Activated naive CD4-positive, alpha-beta T cell treated with anti-CD3 and anti-CD28 coated beads for 36 hours (primary cell): ENCODE measurements at places on chromosomes 16 and 17.

- no peak for DNase-seq
- H3K4me3 ChIP-seq, result no peak overlapping the region
- H3K27ac ChIP-seq, result no peak overlapping the region
- peaks cover 15% of the 10 kb centered on the region for H3K4me1 ChIP-seq
- H3K27me3 ChIP-seq, result no peaks in the 10 kb centered on the region
- peaks cover 8% of the 10 kb centered on the region for H3K36me3 ChIP-seq
These were observed 7.5 kb downstream of the IFI35 start for GRCh38 chr17:43014020-43014648.

GRCh38 chr17:77611791-77612502 lies 346.6 kb upstream of the TNRC6C start:
- DNase-seq, result no peak
- H3K4me1 ChIP-seq, result peaks cover 25% of the 10 kb centered on the region
- no peak overlapping the region for H3K27ac ChIP-seq
- no peak overlapping the region for H3K4me3 ChIP-seq
- H3K36me3 ChIP-seq, result no peaks in the 10 kb centered on the region

- H3K27ac ChIP-seq, result peak overlapping the region; percentile 13
- H3K4me1 ChIP-seq, result peaks cover 55% of the 10 kb centered on the region
- H3K36me3 ChIP-seq, result peaks cover 20% of the 10 kb centered on the region
- H3K27me3 ChIP-seq, result no peaks in the 10 kb centered on the region
- no peak for DNase-seq
These were observed 55.5 kb downstream of the COX10 start for GRCh38 chr17:14124854-14125253.

- H3K36me3 ChIP-seq, result no peaks in the 10 kb centered on the region
- H3K4me3 ChIP-seq, result no peak overlapping the region
- H3K27me3 ChIP-seq, result peaks cover 3% of the 10 kb centered on the region
- DNase-seq, result no peak
- H3K4me1 ChIP-seq, result no peaks in the 10 kb centered on the region
- H3K27ac ChIP-seq, result no peak overlapping the region
These were observed 11.5 kb downstream of the GAS7 start for GRCh38 chr17:10186771-10187410.

GRCh38 chr17:1934901-1935300 lies 90.2 kb downstream of the RTN4RL1 start:
- H3K27ac ChIP-seq, result no peak overlapping the region
- no peaks in the 10 kb centered on the region for H3K36me3 ChIP-seq
- H3K27me3 ChIP-seq, result no peaks in the 10 kb centered on the region
- DNase-seq, result no peak
- H3K4me3 ChIP-seq, result no peak overlapping the region

DNA sequence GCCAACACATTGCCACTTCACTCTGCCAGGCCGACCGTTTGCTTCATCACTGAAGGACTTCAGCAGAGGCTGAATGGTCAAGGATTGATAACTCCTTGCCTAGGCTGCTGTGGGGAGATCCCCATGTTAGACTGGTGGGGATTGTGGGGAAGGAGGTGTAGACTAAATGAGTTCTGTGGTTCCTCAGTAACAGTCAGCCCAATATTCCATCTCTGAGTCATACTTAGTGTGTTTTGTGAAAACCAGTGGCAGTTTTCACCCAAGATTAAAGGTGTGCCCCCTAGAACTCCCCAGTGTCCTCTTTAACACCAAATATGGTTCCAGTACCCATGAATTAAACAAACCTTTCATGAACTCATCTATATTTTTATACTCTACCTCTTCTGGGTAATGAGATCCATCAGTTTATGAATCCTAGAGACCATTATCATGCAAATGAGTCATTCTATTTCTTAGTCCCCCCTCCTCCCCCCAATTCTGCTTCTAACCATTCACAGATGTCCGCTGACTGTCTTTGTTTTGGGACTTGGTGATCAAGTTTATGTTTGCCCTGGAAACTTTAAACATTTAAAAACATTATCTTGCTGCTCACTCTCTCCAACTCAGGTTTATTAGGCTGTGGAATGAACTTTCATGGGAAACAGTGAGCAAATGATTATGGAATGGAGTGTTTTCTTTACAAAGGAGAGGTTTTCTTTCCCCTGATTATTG lies 66.8 kb upstream of the GAS7 start:
- peaks cover 2% of the 10 kb centered on the region for H3K27me3 ChIP-seq
- DNase-seq, result no peak
- H3K27ac ChIP-seq, result no peak overlapping the region
- no peaks in the 10 kb centered on the region for H3K4me1 ChIP-seq

GRCh38 chr16:69494991-69495392 lies 70.6 kb downstream of the CYB5B start:
- no peaks in the 10 kb centered on the region for H3K27me3 ChIP-seq
- no peak overlapping the region for H3K4me3 ChIP-seq
- no peaks in the 10 kb centered on the region for H3K4me1 ChIP-seq
- no peaks in the 10 kb centered on the region for H3K36me3 ChIP-seq
- no peak overlapping the region for H3K27ac ChIP-seq
- DNase-seq, result peak; percentile 82

GRCh38 chr16:68005786-68006286 lies 6.6 kb upstream of the DPEP2 start:
- peaks cover 28% of the 10 kb centered on the region for H3K4me1 ChIP-seq
- DNase-seq, result peak; percentile 43
- H3K36me3 ChIP-seq, result no peaks in the 10 kb centered on the region
- H3K27me3 ChIP-seq, result no peaks in the 10 kb centered on the region
- peak overlapping the region; percentile 45 for H3K4me3 ChIP-seq

DNA sequence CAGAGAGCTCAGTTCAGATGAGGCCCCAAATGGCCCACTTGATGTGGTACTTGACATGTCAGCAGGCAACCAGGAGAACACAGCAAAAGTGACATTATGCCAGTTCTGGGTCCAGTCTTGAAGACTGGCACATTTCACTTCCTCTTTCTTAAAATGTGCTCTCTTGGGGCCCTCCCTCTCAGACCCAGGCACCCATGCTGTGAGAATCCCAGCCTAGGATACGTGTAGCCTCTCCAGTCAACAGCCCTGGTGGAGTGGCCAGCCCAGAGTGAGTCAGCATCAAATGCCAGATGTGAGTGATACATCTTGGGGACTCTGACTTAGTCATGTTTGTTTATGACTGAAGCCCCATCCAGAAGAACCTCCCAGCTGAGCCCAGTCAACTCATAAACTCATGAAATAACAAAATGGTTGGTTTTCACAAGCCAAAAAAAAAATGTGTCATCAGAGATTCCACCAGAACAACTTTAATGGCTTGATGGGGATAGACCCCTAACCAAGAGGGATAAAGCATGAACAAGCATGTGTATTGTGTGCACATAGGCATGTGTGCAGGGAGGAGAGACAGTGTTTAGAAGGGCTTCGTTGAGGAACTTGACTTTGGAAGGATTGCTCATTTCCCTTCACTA lies 82.5 kb upstream of the TNRC6C start:
- H3K27ac ChIP-seq, result no peak overlapping the region
- no peak overlapping the region for H3K4me3 ChIP-seq
- H3K27me3 ChIP-seq, result no peaks in the 10 kb centered on the region
- peaks cover 86% of the 10 kb centered on the region for H3K4me1 ChIP-seq
- peaks cover 13% of the 10 kb centered on the region for H3K36me3 ChIP-seq
- peak; percentile 65 for DNase-seq

- H3K27ac ChIP-seq, result peak overlapping the region; percentile 50
- H3K4me3 ChIP-seq, result peak overlapping the region; percentile 89
- peak; percentile 26 for DNase-seq
- H3K4me1 ChIP-seq, result peaks cover 14% of the 10 kb centered on the region
- H3K36me3 ChIP-seq, result no peaks in the 10 kb centered on the region
These were observed 999 bp upstream of the FLYWCH2 start for GRCh38 chr16:2881783-2882649.

DNA sequence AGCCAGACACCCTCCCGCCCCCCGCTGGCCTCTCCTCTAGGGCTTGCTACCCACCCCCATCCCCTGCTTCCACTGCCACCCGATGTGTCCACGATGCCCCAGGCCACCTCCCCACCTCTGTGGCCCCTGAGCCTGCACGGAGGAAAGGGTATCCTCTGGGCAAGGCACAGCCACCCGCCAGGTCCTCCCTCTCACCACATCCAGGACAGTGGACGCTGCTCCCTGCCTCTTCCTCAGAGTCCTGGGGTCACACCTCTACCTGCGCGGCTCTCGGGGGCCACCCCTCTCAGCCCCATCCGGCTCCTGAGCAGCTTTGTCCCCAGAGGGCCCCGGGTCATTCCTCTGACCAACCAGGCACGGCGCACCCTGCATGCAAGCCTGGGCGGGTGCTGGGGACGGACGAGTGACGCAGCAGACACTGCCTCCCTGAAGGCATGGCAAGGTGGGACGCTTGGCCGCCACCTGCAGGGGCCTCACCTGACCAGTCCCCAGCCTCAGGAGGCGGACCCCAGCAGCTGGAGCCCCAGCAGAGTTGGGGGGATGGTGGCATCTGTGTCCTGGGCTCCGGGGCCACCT lies 24.8 kb downstream of the FLYWCH1 start:
- peaks cover 8% of the 10 kb centered on the region for H3K36me3 ChIP-seq
- H3K4me1 ChIP-seq, result no peaks in the 10 kb centered on the region
- H3K4me3 ChIP-seq, result no peak overlapping the region

DNA sequence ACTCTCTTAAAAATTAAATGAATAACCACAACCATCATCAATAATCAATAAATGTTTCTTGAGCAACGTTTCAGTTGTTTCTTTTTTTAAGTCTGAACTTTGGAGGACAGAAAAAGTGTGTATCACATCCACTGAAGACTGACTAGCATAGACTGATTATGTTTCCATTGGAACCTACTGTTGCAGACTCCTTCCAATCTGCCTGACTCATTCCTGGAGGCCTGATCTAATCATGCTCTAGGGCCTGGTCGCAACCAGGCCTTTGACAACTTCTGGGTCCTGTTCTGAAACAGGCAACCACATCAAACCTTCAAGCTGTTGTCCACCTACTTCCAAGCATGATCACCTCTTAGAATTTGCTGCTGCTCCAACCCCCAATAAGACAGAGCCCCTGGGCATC lies 109.2 kb upstream of the NUDT7 start:
- H3K27ac ChIP-seq, result no peak overlapping the region
- H3K4me1 ChIP-seq, result no peaks in the 10 kb centered on the region
- H3K27me3 ChIP-seq, result peaks cover 33% of the 10 kb centered on the region
- H3K4me3 ChIP-seq, result no peak overlapping the region

DNA sequence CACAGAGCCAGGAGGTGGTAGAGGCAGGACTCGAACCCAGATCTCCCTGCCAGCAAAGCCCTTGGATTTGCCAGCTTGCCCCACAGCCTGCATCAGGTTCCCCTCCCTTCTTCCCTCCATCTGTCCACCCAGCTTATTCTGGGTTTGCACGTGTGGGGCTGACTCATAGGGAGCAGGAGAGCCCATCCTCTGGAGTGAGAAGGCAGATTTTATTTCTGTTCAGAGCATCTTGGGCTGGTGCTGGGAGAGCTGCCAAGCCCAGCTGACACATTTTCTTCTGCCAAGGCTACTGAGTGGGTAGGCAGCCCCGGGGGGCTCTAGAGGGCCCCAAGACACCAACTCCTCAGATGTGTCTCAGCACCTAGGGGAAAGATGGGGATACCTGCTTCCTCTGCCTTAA lies 106.3 kb upstream of the CRHR1 start:
- H3K36me3 ChIP-seq, result no peaks in the 10 kb centered on the region
- H3K27ac ChIP-seq, result no peak overlapping the region
- DNase-seq, result no peak
- H3K4me1 ChIP-seq, result no peaks in the 10 kb centered on the region

DNA sequence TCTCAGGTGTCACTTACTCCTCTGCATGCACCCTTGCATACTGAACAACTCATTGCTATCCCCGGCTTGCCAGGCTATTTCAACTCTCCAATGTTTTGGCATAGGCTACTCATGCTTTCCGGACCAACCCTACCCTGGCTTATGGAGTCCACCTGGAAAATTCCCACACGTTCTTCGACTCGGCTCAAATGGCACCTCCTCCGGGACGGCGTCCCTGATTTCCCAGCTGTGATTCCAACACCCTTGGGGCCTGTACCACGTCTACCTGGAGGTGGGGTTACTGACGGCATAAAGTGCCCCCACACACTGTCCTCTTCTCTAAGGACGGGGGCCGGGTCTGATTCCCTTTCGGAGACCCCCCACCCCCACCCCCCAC lies 498 bp downstream of the SMYD4 start:
- peak; percentile 27 for DNase-seq
- peak overlapping the region; percentile 85 for H3K27ac ChIP-seq
- H3K27me3 ChIP-seq, result no peaks in the 10 kb centered on the region
- H3K4me1 ChIP-seq, result peaks cover 57% of the 10 kb centered on the region
- peaks cover 25% of the 10 kb centered on the region for H3K36me3 ChIP-seq

GRCh38 chr17:58282442-58282841 lies 1.7 kb upstream of the MPO start:
- no peak for DNase-seq
- H3K4me3 ChIP-seq, result no peak overlapping the region
- H3K36me3 ChIP-seq, result no peaks in the 10 kb centered on the region
- H3K4me1 ChIP-seq, result peaks cover 4% of the 10 kb centered on the region
- H3K27ac ChIP-seq, result no peak overlapping the region

GRCh38 chr16:84885342-84885910 lies 65.6 kb downstream of the CRISPLD2 start:
- H3K4me3 ChIP-seq, result no peak overlapping the region
- H3K27me3 ChIP-seq, result no peaks in the 10 kb centered on the region
- no peak for DNase-seq
- H3K27ac ChIP-seq, result no peak overlapping the region

GRCh38 chr16:68401871-68402747 lies 46.2 kb downstream of the SMPD3 start:
- DNase-seq, result no peak
- no peaks in the 10 kb centered on the region for H3K36me3 ChIP-seq
- peaks cover 14% of the 10 kb centered on the region for H3K4me1 ChIP-seq
- no peaks in the 10 kb centered on the region for H3K27me3 ChIP-seq
- no peak overlapping the region for H3K27ac ChIP-seq
- no peak overlapping the region for H3K4me3 ChIP-seq

DNA sequence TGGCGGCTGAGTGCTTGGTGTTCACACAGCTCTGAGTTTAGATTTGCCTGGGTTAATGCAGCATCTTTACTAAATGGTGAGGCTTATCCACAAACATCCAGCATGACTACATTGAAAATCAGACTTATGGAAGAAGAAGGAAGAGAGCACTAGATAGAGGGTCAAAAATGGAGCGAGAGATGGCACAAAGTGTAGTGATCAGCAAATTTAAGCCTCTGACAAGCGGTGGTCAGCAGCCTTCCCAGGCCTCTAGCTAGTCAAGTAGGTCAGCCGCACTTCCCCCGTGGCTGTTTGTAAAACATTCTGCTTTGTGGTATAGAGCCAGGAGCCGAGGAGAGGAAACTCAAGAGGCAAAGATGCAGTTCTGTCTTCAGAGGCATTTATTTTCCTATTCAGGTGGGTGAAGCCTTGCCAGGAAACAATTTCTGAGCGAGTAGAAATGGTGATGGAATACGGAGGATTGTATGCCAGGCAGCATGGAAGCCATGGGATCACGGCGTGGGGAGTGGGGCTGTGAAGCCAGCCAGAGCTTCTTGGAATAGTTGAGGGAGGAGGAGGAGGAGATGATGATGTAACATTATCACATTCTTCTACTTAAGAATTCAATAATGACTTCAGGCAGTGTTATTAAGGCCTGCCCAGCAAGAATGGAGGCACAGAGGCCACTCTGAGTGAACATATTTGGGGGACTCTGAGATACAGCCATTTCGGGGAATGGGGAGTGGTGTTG lies 118.9 kb downstream of the MSI2 start:
- H3K4me3 ChIP-seq, result no peak overlapping the region
- peaks cover 14% of the 10 kb centered on the region for H3K4me1 ChIP-seq
- no peak for DNase-seq
- peaks cover 9% of the 10 kb centered on the region for H3K36me3 ChIP-seq
- no peaks in the 10 kb centered on the region for H3K27me3 ChIP-seq

- H3K36me3 ChIP-seq, result no peaks in the 10 kb centered on the region
- H3K27me3 ChIP-seq, result peaks cover 12% of the 10 kb centered on the region
- no peak for DNase-seq
These were observed 35.5 kb downstream of the TLE7 start for GRCh38 chr16:71406316-71406715.

- H3K27me3 ChIP-seq, result no peaks in the 10 kb centered on the region
- no peak for DNase-seq
- no peaks in the 10 kb centered on the region for H3K36me3 ChIP-seq
- no peaks in the 10 kb centered on the region for H3K4me1 ChIP-seq
- no peak overlapping the region for H3K4me3 ChIP-seq
These were observed 179.6 kb downstream of the CBLN1 start for GRCh38 chr16:49101997-49102396.
